ENCODE measurements at places on chromosomes 12 and 14. TPM values are rescaled to one million over a fixed set of nuclear protein-coding genes. Genes with fewer than 3 reads are reported as not detected.

The IFNG-AS1 gene
- total RNA-seq = 0.95 TPM

The BHLHE41 gene
- total RNA-seq = not detected

The TMEM119 gene
- 0.08 TPM for total RNA-seq

The SDR9C7 gene
- not detected for total RNA-seq

The MDM2 gene
- total RNA-seq = 129 TPM

The FAM234B gene
- total RNA-seq = 8.0 TPM

The KTN1 gene
- 103 TPM for total RNA-seq

Measured in activated T-cell treated with anti-CD3 and anti-CD28 coated beads, Interleukin-2, amount 50 U/mL, for 4 hours (primary cell).